ENCODE measurements at places on chromosomes 5 and 9.

DNA sequence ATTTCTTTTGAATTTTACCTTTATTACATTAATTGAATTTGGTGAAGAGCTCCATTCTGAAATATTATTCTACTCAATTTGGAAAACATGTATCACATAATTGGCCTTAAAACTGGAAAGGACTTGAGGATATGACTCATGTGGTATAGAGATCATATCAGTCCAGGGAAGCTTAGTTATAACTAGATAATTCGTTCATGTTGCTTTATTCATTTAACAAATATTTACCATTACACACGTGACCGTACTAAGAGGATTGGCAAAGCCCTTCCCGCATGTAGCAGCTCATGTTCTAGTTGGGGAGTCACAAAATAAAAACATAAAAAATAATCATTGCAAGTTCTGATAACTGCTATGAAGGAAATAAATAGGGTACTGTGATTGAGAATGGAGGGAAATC lies 1816.5 kb downstream of the MAT2B start:
- no peak for DNase-seq

- DNase-seq = no peak
These were observed 26.6 kb downstream of the IRX2 start for GRCh38 chr5:2724831-2725230.

DNA sequence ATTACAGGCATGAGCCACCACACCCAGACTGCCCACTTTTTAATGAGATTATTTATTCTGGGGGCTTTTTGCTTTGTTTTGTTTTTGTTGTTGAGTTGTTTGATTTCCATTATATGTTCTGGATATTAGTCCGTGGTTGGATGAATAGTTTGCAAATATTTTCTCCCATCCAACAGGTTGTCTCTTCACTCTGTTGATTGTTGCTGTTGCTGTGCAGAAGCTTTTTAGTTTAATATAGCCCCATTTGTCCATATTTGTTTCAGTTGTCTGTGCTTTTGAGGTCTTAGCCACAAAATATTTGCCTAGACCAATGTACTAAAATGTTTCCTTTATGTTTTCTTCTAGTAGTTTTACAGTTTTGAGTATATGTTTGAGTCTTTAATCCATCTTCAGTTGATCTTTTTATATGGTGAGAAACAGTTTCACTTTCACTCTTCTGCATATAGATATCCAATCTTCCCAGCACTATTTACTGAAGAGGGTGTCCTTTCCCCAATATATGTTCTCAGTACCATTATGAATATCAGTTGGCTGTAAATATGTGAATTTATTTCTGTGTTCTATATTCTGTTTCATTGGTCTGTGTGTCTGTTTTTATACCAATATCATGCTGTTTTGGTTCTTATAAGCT lies 30.2 kb upstream of the TBCA start:
- no peak for DNase-seq

GRCh38 chr9:124475158-124475867 lies 25.1 kb downstream of the ADGRD2 start:
- no peak for DNase-seq

DNA sequence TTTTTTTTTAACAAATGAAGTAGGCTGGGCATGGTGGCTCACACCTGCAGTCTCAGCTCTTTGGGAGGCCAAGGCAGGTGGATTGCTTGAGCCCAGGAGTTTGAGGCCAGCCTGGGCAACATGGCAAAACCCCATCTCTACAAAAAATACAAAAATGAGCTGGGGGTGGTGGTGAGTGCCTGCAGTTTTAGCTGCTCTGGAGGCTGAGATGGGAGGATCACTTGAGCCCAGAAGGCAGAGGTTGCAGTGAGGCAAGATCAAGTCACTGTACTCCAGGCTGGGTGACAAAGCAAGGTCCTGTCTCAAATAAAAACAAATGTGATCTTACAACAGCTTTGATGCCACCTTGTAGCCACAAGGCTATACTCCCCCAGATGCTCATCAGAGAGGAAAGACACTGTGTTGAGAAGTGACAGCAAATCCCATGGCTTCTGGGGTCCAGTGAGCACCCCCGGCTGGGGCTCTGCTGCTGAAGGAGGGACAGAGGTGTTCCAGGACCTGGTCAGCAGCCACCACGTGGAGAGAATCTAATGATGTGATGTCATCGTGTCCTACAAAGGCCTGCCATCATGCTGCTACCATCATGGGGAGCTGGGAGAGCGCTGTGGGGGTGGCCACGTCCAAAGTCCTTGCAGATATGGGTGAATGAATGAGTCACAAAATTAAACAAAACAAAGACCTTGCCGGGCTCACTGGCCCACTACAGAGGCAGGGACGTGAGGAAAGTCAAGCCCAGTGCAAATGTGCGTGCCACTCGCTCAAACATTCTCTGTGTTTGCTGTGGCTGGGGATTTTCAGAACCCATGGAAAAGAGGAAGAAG lies 60.7 kb downstream of the PRRT1B start:
- no peak for DNase-seq

DNA sequence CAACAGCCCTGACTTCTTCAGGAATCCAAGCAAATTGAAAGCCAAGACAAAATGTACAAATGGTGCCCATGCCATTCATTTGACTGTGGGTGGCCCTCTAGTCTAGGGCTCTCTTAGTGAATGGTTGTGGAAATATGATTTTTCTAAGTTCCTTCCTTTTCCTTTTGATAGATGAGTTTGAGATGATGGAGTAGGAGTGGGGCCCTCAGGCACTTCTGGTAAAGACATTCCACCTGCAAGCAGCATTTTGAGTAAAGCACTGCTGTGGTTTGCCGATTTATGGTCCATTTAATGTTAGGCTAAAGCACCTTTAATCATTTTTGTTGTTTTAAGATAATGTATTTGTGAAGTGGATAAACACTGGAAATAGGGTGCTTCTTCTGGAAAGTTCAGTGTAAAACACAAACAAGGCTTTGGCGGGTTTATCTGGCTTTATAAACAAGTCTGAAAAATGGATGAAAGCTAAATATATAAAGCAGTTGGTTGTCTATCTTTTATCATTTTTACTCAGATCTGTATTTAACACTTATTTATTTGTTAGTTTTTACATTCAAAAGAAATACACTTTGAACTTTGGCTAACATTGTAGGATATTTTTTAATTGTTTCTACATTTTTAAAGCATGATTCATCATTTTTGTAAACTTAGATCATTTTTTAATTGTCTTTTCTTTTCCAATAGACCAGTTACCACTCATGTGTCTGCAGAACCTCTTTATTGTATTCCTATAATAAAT lies 213.5 kb downstream of the PJA2 start:
- DNase-seq = no peak

DNA sequence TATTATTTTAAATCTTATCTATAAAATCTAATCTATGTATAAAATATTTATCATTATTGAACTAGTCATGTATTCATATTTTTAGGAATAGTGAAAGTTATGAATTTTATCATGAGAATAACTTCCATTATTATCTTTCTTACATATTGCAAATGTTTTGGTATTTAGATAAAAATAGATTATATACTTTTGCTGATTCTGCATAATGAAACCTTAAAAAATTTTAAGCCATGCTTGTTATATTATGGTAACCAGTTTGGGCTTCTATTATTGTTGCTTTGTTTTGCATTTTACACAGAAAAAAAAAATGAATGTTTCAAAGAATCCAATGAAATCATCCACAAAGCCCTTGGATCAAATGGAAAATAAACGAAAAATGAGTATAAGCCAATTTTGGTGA lies 772.5 kb downstream of the NR2F1-AS1 start:
- no peak for DNase-seq

- DNase-seq = no peak
These were observed 17.1 kb downstream of the STC2 start for GRCh38 chr5:173310861-173311785.
